Left cardiac atrium (tissue), 4 donors: ENCODE measurements at places on chromosomes 12 and 14.

- no peak for DNase-seq
Observed at GRCh38 chr14:53748691-53749090, 207.9 kb downstream of the BMP4 start.

DNA sequence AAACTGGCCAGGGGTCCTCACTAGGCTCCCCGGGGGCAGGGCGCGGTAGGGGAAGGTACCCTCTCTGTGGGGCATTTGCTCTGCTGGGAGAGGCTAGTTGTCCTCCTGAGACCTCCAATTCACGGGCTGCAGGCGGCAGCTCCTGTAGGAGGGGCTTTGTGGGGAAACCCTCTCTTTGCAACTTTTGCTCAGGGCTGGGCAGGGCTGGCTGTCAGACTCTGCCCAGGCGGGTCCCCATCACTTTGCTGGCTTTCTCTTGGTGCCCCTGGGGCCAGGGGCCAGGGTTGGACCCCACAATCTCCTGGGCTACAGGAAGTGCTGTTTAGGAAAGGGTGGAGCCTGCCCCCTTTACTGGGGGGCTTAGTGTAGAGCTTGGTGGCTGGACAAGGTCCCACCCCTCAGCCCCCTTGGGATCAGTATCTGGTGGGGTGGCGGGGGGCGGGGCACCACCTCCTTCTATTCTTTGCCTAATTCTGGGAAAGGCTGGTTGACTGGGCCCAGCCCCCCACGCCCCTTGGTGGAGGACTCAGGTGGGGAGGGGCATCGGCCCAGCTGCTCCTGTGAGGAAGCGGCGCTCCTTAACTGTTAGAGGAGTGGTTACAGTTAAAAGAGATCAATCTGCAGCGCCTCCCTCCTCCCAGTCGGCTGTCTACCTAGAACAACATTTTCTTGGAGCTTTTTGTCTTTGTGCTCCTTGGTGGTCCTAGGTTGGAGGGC lies 918.7 kb downstream of the AACS start:
- DNase-seq = peak; percentile 23

DNA sequence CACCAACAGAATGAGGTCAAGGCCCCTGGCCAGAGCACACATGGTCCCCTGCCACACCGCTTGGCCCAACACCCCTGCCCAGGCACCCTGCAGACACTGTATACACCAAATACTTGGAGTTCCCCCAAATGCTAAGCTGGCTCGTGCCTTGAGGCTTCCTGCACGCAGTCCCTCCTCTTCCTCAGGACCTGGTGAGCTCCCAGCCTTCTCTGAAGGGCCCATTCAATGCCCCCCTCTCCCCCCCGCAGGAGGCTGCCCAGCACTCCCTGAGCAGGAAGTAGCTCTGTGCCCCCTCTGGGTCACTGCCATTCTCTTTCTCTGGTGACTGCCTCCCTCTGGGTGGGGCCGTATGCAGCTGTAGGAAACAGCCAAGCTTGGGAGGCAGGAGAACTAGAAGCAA lies 75.3 kb downstream of the ITPK1 start:
- DNase-seq = no peak

- no peak for DNase-seq
Observed at GRCh38 chr14:20331053-20331613, 1.9 kb downstream of the CCNB1IP1 start.
